ENCODE measurements at places on chromosomes 16 and 17.

GRCh38 chr17:41522301-41523224 is 3.9 kb upstream of the KRT15 start:
- no peak for DNase-seq

GRCh38 chr17:77003699-77004098 is 135.5 kb downstream of the MGAT5B start:
- DNase-seq: no peak

- DNase-seq: no peak
Observed at GRCh38 chr17:81822312-81822637, 10.8 kb downstream of the MCRIP1 start.

GRCh38 chr17:72359811-72360210 is 239.0 kb downstream of the SOX9 start:
- DNase-seq: no peak

- no peak for DNase-seq
Observed at GRCh38 chr17:32878211-32878610, 1.3 kb upstream of the MYO1D start.

GRCh38 chr16:85689285-85689949 is 663 bp upstream of the GINS2 start:
- no peak for DNase-seq

DNA sequence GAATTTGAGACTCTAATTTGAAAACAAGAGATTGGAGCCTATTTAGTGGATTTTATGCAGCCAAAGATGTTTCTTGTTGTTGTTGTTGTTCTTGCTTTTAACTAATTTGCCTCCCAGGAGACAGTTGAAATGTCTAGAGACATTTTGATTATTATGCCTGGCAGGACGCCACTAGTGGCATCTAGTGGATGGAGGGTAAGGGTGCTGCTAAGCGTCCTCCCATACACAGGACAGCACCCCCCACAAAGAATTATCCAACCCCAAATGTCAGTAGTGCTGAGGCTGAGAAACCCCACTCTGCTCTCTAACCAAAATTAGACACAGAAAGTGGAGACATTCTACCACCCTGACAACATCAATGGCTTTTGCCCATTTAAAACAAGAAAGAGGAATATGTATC is 15.4 kb upstream of the HSBP1 start:
- DNase-seq: no peak

GRCh38 chr16:46894036-46894672 is 10.0 kb downstream of the GPT2 start:
- DNase-seq: no peak
